ENCODE measurements at places on chromosomes 3 and 15.

DNA sequence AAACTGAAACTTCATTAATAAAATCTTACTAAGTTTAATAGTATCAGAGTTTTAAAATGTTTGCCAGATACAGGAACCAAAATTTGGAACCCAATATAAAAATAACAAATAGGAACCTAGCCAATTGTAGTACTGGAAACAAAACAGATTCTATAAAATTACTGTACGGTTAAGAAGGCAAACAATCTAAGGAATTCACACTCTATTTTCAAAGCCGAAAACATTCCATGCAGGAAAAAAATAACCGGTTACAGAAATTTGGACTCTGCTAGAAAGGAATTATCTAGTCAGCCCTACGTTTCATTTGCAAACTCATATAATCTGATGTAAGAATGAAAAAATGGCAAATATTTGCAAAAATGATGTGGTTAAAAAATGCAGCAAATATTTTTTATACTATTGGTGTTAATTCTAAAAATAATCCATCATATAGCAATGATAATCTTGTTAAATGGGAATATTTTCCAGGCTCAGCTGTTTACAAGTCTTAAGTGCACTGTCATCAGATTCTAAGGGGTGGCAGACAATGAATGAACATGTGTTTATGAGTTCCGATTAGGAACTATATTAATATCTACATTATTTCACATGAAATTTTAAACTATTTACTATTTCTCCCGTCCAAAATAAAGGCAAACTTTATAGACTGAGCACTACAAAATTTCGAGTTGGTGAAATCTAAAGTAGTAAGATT lies 58.1 kb downstream of the DCBLD2 start:
- no peak for DNase-seq

DNA sequence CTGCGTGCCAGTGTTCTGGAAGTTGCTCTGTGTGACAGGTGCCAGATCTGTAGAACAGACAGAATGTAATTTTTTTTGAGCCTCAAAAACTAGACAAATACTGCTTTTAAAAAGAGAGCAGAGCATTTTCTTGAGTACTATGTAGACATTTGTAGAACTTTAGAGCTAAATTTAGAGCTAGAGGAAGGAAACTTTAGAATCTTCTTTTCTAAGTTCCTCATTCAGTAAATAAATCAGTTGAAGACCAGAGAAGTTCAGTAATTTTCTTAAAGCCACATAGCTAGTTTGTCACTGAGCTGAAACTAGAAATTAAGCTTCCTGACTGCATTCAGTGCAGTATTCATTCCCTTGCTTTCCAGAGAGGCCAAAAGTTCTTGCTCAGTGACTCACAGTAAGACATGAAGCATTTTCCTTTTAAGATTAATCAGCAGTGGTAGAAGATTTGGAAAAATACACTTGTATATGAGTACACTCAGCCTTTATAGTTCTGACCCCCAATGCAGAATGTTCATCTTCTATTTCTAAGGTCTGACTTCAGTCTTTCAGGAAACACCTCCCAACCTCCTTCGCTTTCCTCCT lies 83.6 kb upstream of the TSEN2 start:
- peak; percentile 53 for DNase-seq

DNA sequence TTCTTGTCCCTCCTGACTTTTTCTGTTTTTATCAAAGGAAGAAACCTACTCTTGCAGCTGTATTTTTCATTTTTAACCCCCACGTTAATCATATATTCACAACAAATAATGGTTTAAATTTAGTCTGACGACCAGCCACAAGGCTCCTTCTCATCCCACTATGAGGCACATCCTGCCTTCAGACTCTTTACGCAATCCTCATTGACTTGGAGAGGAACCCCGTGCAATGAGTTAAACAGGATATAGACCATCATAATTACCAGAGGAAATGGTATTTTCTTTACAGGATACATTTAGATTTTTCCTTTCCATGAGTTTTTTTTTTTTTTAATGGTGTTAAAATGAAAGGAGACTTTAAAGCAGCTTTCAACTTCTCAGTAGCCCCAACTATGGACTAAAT lies 68.5 kb downstream of the WWTR1 start:
- no peak for DNase-seq

DNA sequence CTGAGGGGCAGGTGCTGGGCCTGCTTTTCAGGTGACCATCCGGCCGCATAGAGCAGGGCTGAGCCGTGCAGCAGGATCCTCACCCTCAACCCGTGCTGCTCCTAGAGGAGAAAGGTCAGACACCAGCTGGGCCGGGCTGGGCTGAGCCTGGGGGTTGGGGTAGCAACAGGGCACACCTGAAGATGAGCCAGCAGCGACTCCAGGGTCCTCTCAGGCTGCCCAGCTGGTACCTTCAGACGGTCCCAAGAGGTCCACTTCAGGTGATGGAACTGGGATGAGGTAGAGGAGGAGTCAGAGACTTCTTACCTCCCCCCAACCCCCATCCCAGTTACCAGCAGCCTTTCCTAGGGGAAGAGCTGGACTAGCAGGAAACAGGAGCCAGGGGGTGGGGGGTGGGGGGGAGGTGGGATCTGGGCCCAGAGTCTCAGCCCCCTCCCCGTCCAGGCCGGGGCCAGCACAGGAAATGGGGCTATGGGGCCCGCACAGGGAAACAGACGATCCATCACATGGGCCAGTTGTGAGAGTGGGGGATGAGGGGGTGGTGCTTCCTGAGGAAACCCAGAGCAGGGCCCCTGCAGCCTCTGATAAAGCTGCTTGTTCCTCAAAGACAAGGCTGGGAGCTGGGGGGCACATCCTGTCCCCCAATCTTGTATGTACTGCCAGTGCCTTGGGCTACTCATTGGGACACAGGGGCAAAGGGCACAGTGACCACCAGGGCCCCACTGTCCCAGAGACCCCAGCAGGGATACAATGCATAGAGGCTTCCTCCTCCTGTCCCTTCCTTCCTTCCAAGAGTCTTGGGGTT lies 3.0 kb downstream of the INKA1 start:
- DNase-seq = no peak

DNA sequence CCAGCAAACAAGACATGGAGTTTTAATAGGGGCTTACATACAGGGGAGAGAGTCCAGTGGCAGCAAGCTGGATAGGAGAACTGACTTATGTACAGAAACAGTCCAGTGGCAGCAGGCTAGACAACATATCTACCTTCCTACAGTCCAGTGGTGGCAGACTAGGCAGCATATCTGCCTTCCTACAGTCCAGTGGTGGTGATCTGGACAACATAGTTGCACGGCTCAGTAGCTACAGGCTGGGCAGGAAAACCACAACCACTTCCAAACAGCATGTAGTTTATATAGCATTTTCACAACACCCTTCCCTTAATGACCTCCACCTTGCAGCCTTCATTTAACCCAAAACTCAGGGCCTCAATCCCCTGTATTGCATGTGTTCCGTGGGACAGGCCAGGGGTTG lies 181.3 kb upstream of the EIF1B start:
- no peak for DNase-seq

DNA sequence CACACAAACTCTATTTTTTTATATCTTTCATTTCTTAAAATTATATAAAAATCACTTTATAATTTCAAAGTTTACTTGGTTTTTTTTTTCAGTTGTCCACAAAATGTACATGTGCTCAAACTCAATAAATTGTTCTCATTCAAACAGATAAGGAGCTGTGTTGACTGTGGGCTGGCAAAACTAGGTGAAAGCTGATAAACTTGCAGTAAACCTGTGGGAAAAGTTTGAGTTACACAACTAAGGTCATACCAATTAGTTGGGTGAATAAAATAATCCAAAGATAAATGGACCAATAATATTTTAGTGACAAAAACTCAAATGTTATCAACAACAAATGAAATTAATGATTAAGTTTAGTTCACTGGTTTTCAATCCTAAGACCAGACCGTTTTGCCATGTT lies 12.6 kb upstream of the UPK1B start:
- DNase-seq = no peak

DNA sequence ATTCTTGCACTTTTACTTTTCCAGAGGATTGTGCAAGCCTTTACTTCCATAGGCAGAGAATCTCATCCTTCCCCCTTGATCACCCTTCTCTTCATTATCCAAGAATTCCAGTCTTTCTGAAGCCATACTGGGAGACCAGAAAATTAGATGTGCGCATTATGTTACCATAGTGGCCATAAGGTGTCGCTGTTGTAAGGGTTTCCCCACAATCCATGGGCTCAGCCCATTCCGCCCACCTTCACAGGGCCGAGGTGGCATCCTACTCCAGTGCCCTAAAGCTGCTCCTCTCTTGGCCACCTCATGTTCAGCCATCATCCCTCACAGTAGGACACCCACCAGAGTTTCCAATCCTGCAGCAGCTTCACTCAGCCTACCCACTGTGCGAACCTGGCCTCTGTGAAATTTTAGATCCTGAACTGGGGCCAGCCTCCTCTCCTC lies 35.0 kb downstream of the CTSH start:
- DNase-seq = no peak
